ENCODE measurements at places on chromosomes 1 and 21.

- DNase-seq: no peak
- peaks cover 4% of the 10 kb centered on the region for H3K27me3 ChIP-seq
- H3K27ac ChIP-seq: no peak overlapping the region
- no peak overlapping the region for H3K4me3 ChIP-seq
- H3K4me1 ChIP-seq: peaks cover 36% of the 10 kb centered on the region
Observed at GRCh38 chr1:31510304-31510703, 66.0 kb upstream of the TINAGL1 start.

DNA sequence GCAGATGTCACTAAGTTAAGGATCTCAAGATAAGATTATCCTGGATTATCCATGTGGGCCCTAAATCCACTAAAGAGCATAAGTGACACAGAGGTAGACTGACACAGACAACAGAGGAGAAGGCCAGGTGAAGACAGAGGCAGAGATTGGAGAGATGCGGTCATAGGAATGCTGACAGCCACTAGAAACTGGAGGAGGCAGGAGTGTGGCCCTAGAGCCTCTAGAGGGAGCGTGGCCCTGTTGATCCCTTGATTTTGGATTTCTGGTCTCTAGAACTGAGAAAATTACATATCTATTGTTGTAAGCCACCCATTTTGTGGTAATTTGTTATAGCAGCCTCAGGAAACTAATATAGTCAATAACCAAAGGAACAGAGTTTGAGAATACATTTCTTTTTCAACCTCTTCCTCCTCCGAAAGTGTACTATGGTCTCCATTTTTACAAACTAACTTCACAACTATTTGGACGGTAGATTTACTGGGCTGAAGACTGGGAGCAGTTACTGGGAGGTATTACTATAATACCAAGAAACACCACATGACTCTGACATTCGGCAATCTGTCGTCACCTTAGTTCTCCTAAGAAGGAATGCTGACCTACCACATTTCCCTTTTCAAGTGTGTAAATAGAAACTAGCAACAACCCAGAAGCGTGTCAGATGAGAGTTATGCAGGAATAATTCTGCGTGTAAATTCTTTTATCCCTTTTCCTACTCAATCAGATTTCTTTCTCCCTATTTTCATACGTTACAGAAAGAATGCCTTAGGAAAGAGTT is 116.0 kb upstream of the ZNHIT6 start:
- H3K4me3 ChIP-seq: no peak overlapping the region
- H3K4me1 ChIP-seq: no peaks in the 10 kb centered on the region
- no peaks in the 10 kb centered on the region for H3K27me3 ChIP-seq
- DNase-seq: no peak

DNA sequence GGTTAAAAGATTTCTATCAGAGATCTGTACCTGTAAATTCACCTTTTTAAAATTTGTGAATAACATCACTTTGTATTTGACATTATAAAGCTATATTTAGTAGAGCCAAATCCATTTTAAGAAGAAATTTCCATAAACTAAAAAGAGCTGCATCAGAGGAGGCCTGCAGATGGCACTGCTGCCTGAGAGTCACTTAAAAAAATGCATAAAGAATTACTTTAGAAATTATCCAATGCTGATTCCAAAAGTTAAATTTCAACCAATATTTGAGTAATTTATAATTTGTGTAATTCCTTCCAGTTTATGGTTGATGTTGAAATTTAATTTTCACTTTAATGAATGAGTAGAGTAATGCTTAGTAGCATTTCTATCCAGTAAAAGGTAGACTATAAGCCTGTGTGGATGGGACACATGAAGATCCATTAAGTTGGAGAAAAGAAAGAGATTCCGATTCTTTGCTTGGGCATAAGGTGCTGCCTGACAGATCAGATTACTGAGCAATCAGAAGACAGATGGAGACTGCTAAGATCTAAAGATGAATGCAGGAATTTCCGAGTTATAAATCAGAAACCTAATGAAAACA is 20.7 kb upstream of the RPE65 start:
- no peaks in the 10 kb centered on the region for H3K4me1 ChIP-seq
- no peak overlapping the region for H3K4me3 ChIP-seq
- no peak overlapping the region for H3K27ac ChIP-seq

- no peak for DNase-seq
- peaks cover 49% of the 10 kb centered on the region for H3K4me1 ChIP-seq
- peak overlapping the region; percentile 33 for H3K27ac ChIP-seq
- no peaks in the 10 kb centered on the region for H3K27me3 ChIP-seq
Observed at GRCh38 chr1:205294175-205294917, 27.2 kb downstream of the NUAK2 start.

- no peaks in the 10 kb centered on the region for H3K27me3 ChIP-seq
- no peak for DNase-seq
- no peak overlapping the region for H3K4me3 ChIP-seq
- H3K27ac ChIP-seq: no peak overlapping the region
Observed at GRCh38 chr1:117599286-117600221, 6.3 kb upstream of the TENT5C start.

DNA sequence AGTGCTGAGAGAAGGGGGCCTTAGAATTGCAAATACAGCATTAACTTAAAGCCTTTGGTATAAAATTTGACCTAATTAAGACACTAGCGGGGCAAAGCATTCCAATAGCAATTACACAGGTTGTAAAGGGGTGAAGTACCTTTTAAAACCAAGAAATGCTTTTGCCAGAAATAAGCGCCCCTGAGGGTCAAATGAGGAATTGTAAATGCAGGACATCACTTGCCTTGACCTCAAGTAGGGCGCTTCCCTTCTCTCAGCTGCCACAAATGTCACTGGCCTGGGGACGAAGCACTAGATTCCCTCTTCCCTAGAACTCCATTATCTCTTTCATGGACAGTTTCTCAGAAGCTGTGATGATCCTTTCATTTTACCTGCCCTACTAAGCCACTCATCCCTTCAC is 48.3 kb downstream of the SEC16B start:
- no peak for DNase-seq
- no peak overlapping the region for H3K27ac ChIP-seq
- no peaks in the 10 kb centered on the region for H3K4me1 ChIP-seq
- H3K36me3 ChIP-seq: no peaks in the 10 kb centered on the region
- no peak overlapping the region for H3K4me3 ChIP-seq

DNA sequence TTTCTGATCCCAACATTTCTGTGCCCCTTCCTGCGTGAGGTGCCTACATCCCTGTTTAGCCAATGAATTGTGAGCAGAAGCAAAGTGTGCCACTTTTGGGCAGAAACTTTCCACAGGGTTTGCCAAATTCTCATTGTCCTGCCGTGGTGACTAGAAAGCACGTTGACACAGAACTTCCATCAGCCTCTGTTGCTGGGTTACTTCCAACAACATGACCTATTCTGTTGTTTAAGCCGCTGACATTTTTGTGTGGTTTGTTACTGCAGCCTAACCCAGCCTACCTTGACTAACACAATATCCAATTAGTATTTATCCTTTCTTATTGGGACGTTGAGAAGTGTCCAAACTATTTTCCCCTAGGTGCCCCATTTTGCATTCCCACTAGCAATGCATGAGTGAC is 136.8 kb downstream of the URB2 start:
- H3K27ac ChIP-seq: no peak overlapping the region
- no peak for DNase-seq
- no peaks in the 10 kb centered on the region for H3K4me1 ChIP-seq
- H3K36me3 ChIP-seq: no peaks in the 10 kb centered on the region
- peaks cover 5% of the 10 kb centered on the region for H3K27me3 ChIP-seq

- H3K4me1 ChIP-seq: peaks cover 5% of the 10 kb centered on the region
- H3K36me3 ChIP-seq: peaks cover 10% of the 10 kb centered on the region
- H3K4me3 ChIP-seq: no peak overlapping the region
- no peak overlapping the region for H3K27ac ChIP-seq
Observed at GRCh38 chr1:6652986-6653385, 28.3 kb downstream of the THAP3 start.

DNA sequence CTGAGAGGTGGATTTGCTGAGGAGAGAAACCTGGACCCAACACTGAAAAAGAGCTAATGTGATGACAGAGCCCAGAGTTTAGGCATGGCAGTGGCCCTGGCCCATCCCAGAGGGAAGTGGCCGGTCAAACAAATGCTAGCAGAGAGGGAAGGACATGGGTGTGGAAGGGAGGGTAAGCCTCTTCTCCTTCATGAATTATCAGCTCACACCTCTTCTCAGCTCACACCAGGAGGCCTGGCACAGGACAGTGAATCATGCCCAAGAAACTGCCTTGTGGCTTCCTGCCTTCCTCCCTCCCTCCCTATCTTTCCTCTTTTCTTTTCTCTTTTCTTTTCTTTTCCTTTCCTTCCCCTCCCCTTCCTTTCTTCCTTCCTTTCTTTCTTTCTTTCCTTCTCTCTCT is 1.3 kb upstream of the SPRR3 start:
- no peaks in the 10 kb centered on the region for H3K4me1 ChIP-seq
- H3K36me3 ChIP-seq: no peaks in the 10 kb centered on the region
- H3K27me3 ChIP-seq: peaks cover 26% of the 10 kb centered on the region
- no peak for DNase-seq
- H3K27ac ChIP-seq: no peak overlapping the region

Data from activated CD4-positive, alpha-beta T cell treated with anti-CD3 and anti-CD28 coated beads for 36 hours (primary cell).